ENCODE measurements at places on chromosomes 1 and 21.

- DNase-seq: no peak
Measured at GRCh38 chr1:85001742-85002141, 4.8 kb upstream of the MCOLN2 start.

- DNase-seq: no peak
Measured at GRCh38 chr1:80536461-80536860, 1264.3 kb upstream of the ADGRL2 start.

- no peak for DNase-seq
Measured at GRCh38 chr1:119002028-119002686, 14.0 kb upstream of the TBX15 start.

DNA sequence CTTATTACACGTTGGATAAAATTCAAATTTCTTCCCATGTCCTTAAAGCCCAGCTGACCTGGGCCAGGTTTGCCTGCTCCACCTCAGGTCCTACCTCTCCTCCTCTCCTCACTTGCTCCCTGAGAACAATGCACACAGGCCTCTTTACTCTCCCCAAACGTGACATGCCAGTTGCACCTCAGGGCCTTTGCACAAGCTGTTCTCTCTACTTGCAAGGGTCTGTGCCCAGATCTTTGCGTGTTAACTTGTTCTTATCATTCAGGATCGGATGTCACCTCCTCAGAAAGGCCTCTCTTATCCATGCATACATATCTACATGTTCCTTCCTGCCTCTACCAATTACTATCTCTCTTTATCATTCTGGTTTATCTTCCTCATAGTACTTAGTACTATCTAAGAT, 14.7 kb upstream of the LEFTY1 start:
- no peak for DNase-seq

DNA sequence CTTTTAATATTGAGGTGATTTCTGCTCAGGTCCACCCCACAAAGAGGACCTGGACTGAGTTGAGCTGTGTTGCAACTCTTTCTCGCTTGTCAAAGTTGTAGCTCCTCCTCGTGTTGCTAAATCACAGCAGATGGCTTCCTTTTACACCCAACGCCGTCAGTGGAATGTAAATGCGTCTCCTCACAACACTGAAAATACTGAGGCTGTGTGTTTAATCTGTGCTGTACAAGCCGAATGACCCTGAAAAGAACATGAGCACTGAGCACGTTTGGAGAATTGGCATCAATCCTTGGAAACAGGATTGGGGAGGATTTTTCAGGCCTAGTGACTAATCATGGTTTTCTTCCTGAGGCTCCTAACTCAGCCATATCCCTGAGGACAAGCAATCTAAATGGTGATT, 196.0 kb downstream of the CRB1 start:
- no peak for DNase-seq

GRCh38 chr1:54984131-54984842, 3.9 kb downstream of the TMEM61 start:
- no peak for DNase-seq

GRCh38 chr1:155835548-155835947, 21.5 kb downstream of the GON4L start:
- no peak for DNase-seq

- DNase-seq: no peak
Measured at GRCh38 chr21:34669149-34669879, 520 bp downstream of the CLIC6 start.

Measured in naive B cell (primary cell).